ENCODE measurements at places on chromosomes 1 and 21.
A peak's percentile ranks its signal among the peaks of the same experiment; 100 is the strongest.

- DNase-seq: no peak
Measured at GRCh38 chr21:43334214-43334958, 92.5 kb downstream of the SIK1 start.

- no peak for DNase-seq
Measured at GRCh38 chr1:218079347-218079746, 205.7 kb upstream of the RRP15 start.

- no peak for DNase-seq
Measured at GRCh38 chr1:198749279-198749678, 110.4 kb downstream of the PTPRC start.

DNA sequence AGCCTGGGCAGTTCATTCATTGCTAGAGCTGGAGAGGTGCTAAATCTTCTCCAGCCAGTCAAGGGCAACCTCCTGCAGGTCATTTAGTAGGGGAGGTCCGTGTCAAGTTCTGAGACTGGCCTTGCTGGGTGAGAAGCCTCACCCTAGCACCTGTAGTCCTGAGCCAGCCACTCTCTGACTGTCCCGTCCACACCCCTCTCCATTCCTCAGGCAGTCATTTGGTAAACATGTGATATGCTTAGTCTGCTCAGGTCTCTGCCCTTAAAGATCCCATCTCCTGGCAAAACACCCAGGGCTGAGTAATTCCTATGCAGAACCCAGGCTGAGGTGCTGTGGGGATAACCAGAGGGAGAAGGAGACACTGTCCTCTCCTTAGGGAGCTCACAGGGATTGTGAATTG lies 13.7 kb upstream of the IGFN1 start:
- no peak for DNase-seq

DNA sequence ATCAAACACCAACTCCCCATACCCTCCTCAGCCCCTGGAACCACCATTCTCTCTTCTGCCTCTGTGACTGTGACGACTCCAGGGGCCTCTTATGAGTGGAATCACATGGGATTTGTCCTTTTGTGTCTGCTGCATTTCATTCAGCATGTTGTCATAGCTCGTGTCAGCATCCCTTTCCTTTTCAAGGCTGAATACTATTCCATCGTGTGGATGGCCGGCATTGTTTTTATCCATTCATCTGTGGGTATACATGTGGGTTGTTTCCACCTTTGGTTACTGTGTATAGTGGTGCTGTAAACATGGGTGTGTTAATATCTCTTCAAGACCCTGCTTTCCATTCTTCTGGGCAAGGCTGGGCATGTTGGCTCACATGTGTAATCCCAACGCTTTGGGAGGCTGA lies 17.1 kb upstream of the OBSCN start:
- no peak for DNase-seq

- no peak for DNase-seq
Measured at GRCh38 chr1:181150842-181151241, 62.3 kb downstream of the IER5 start.

- DNase-seq: no peak
Measured at GRCh38 chr21:44710756-44711326, 531 bp downstream of the TSPEAR start.

DNA sequence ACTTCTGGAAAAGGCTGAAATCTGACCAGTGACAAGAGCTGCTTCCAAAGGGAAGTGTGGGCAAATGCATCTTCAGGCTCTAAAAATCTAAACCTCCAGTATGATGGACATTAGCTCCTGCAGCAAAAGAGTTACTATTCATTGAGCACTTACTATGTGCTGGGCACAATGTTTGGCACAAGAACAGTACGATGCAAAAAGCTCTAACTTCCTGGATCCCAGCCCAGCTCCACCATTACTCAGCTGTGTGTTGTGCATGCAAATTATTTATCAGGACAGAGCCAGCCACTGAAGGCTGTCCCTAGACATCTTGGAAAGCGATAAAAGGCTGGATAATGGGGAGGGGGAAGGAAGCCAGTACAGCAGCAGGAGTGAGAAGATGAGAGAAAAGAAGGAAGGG lies 143.5 kb downstream of the ELAVL4 start:
- no peak for DNase-seq

DNA sequence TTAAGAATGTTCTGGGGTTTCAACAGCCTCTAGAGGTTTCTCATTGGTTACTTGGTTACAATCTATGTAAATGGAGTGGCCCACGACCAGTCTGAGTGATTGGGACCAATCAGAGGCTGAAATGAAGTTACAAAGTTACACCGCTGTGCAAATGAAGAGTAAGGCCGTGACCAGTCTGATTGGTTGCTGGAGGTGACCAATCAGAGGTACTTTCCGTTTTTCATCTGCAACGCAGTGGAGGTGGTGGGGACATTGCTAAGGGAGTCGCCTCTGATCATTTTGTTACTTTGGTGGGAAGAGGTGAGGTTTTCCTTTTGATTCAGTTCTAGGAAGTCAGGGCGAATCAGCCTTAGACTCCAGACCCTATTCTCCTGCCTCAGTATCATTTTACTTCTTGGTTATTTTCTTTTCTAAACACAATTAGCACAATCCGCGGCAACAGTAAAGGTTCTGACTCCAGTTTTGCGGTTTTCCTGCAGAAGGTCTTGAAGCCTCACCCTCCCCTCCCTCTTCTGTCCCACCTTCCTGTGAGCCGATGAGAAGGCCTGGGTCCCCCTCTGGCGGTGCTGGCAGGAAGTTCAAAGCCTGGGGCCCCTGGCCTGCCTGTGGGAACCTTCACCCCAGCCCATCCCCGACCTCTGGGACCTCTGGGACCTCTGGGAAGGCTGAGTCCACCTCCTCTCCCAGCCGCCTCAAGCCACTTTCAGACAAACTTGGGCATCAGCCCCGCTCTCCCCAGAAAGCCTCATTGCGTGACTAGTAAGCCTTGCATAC lies 38.7 kb upstream of the TTC34 start:
- no peak for DNase-seq

DNA sequence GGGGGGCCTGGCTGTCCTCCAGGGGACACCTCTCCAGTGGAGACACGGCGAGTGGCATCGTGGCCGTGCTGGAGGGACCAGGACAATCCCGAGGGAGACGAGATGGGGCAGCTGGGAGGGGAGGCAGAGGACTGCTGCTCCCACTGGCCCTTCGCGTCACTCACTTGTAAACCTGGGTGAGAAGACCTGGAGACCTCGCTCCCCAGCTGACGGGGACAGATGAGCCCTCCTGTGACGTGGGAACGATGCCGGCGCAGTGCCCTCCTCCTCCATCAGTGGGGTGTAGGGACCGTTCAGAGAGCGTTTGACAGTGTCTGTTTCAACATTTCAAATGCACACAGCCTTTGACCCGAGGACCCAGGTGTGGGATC lies 4.6 kb downstream of the SPATC1L start:
- DNase-seq: no peak

GRCh38 chr1:179017383-179018326 lies 8.0 kb upstream of the FAM20B start:
- no peak for DNase-seq

DNA sequence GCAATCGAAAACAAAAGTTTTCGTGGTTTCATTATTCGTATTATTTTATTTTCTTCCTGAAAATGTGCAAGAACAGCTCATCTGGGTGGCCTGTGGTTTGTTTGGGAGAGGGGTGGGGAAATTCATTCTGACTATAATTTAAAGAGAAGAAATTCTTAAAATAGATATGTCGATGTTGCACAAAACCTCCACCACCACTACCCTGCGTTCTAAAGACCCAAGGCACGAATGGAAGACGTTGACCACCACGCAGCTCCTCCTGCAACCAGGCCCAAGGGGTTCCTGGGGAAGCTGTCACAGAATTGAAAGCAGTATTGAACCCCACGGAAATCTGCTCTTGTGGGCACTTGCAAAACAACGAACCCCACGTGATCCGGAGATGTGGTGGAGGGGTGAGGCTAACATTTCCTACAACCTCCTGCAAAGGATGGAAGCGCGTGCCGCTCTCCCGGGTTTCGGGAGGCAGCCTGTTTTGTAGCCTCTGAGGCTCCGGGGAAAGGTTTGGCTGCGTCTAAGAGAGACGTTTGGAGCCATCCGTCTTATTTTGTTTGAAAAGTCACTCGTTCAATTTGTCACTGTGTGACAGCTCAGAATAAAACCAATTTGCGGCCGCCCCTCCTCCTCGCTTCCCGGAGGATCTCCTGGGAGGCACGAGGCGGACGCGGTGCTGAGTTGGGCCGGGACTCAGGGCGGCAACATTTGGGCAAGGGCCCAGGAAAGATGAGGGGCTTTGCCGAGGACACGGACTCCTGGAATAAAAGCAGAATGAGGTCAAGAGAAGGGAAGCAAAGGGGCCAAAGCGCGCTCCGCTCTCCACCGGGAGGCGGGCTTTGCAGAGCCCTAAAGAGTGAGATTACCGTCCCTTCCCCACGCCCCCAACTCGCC lies 810 bp upstream of the HLX start:
- peak; percentile 92 for DNase-seq

DNA sequence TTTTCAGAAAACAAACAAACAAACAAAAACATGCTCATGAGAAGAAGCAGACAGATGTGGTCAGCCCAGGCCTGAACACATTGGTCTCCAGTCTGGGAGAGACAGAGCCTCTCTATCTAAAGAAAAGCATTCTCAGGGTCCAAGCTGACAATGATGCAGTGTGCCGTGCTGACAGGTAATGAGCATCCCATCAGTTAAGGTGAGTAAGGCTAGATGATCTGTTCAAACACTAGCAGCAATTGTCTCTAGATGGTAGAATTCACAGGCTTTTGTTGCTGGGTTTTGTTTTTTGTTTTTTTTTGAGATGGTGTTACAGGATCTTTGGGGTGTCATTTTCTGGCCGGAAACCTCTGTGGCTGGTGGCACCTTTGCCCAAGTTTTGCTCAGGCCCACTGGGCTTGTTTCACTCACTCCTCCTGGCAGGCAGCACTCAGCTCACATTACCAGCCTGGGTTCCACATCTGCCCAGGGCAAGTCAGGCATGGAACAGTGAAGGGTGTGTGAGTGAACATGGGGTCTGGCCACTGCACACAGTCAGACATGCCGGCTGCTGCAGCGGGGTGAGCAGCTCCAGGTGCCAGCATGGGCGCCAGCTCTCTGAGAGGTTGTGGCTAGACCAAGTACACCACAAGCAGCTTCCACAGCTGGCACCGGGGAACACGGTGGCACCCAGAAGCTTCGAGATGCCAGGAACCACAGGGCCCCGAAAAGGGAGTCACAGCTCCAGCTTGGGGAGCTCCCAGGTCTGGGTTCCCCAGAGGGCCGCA lies 2.5 kb upstream of the C1QA start:
- no peak for DNase-seq

GRCh38 chr1:7493711-7494454 lies 277.2 kb upstream of the VAMP3 start:
- DNase-seq: no peak

DNA sequence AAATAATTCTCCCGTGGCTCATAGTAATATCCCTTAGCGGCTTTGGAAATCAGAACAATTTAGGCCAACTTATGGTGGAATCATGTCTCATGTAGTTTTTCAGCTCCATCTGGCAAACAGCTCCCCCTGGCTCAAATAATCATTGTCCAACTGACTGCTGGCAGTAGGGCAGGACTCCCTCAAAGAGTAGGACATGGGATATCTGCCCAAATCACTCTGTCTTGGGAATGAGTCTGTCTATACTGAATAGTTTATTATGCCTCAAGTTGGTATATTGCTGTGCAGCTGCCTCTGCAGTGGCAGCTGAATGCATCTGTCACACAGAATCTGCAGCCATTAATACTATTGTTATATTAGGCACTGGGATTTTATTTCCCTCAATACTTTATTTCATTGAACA lies 255.7 kb downstream of the COL11A1 start:
- DNase-seq: no peak

- no peak for DNase-seq
Measured at GRCh38 chr21:41755258-41755933, 11.5 kb downstream of the RIPK4 start.

- DNase-seq: no peak
Measured at GRCh38 chr1:44447051-44447810, 42.2 kb downstream of the RNF220 start.

- peak; percentile 81 for DNase-seq
Measured at GRCh38 chr1:169604781-169605560, 18.7 kb upstream of the F5 start.

DNA sequence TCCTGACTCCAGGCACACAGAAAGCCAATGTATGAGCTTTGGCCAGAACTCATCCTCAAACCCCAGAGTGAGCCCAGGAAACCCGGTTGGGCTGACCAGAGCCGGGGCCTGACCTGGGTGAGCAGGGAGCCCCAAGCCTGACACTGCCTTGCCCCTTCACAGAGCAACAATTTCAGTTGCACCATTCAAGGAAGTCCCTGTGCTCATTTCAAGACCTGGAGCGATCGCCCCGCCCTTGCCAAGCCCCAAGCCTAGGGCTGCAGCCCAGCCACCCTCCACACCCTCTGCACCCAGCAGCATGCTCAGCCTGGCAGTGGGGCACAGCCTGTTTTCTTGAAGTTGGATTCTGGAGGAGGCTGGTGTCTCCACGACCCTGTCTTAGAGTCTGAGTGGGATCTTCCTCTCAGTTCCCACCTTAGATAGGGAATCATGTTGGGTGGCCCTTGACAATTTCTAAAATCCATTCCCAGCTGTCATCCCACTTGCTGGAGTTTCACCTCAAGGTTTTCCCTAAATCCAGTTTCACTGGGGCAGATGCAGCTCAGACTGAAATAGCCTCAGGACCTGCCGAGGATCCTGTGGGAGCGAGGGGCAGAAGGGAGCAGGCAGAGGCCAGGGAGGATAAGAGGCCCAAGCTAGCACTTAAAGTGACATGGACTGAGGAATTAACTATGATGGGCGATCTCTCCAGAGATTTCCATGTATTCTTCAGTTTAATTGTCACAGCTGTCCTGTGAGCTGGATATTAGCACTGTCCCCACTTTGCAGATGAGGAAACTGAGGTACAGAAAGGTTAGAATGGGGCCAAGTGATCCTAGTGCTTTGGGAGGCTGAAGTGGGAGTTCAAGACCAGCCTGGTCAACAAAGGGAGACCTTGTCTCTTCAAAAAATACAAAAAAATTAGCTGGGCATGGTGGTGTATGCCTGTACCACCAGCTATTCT lies 2.5 kb downstream of the NBL1 start:
- no peak for DNase-seq

DNA sequence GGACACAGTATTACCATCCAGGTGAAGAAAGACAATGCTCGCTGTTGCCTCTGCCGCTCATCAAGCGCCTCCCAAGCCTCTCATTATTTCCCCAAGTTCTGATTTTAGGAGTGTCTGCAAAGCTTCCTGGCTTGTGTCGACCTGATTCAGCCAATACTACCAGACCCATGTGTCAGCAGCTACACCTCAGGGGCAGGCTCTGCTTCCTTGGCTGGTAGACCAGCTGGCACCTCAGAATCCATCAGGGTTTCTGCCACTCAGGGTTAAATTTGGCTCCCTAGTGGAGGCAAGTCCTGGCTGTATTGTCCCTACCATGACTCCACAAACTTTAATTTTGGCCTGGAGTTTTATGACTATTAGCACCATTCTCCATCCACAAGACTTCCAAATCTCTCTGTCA lies 35.4 kb downstream of the SUSD4 start:
- no peak for DNase-seq

Measured in SIG-M5 (cell line).